ENCODE measurements at places on chromosomes 2 and 18.
A peak's percentile ranks its signal among the peaks of the same experiment; 100 is the strongest.

GRCh38 chr2:234290671-234291070 is 206.2 kb downstream of the ARL4C start:
- DNase-seq, result peak; percentile 72

DNA sequence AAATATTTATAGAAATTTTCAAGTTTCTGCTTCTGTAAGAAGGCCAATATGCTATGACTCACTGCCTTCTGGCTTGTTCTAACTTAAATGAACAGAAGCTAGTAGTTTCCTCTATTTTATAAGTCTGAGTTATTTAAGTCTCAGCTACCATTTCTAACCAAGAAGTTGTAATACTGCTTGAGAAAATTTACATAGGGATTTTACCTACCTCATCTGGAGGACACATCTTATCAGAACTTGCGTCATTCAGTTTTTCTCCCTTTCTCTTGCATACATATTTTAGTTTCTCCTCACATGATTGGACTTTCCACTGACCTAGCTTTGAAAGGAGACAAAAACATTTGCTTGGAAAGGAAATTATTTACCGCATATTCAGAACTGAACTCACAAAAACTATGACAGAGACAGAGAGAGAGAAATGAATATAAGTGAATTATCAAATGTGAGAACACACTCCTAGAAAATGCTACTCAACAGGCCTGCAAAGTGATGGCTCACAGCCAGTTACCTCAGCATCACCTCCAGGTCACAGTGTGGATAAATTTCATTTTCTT is 81.1 kb upstream of the CD302 start:
- no peak for DNase-seq

GRCh38 chr18:8783335-8783993 is 78.1 kb downstream of the MTCL1 start:
- DNase-seq, result no peak

- no peak for DNase-seq
Observed at GRCh38 chr2:132573444-132574007, 96.5 kb downstream of the LYPD1 start.

DNA sequence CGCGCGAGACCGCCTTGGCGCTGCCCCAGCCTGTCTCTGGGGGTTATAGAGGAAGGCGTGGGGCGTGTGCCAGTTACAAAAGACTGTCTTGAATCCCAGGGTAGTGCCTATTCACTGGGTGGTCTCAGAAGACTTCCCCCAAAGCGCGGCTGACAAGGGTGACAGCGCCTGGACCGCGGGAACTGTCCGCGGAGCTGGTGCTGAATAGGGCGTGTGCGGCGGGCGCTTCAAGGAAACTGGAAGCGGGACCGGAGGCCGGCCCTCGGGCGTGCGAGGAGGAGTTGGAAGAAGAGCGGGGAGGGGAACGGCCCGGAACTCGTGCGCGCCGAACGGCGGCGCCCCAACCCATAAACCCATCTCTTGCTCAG is 2.3 kb downstream of the EGR4 start:
- peak; percentile 84 for DNase-seq

DNA sequence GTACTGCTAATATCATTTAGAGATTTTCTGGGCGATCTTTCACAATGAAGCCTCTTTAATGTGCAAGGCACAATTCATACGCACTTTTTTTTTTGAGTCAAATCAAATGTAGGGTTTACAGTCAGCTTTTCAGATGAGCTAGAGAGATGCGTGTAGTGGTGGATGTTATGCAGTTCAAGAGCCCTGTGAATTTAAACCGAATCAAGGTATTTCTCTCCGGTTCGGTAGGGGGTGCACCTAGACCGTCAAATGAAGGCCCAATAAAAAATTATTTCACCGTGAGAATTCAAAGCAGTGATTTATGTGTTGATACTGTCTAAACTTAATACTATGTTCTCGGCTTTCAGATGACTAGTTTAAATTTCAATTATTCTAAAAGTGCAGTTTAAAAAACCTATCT is 1.1 kb downstream of the PTH2R start:
- DNase-seq, result no peak
